Dorsolateral prefrontal cortex (tissue), 122 donors: ENCODE measurements at places on chromosomes 1 and 21.

DNA sequence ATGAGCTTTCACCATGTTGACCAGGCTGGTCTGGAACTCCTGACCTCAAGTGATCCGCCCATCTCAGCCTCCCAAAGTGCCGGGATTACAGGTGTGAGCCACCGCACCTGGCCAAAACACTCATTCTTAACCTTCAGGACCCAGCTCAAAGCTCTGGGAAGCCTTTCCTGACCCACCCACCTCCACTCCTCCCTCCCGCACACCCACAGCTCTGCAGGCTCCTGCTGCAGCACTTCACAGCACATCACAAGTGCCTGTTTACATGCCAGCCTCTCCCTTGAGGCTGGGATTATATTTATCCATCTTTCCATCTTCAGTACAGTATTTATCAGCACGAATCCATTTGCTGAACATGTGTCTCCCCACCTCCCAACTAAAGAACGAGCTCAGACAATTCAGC lies 14.9 kb downstream of the SLC9A1 start:
- no peak for DNase-seq

- DNase-seq = no peak
Observed at GRCh38 chr1:22889213-22889827, 83.3 kb downstream of the LACTBL1 start.

- no peak for DNase-seq
Observed at GRCh38 chr1:17531682-17532487, 7.6 kb upstream of the ARHGEF10L start.

DNA sequence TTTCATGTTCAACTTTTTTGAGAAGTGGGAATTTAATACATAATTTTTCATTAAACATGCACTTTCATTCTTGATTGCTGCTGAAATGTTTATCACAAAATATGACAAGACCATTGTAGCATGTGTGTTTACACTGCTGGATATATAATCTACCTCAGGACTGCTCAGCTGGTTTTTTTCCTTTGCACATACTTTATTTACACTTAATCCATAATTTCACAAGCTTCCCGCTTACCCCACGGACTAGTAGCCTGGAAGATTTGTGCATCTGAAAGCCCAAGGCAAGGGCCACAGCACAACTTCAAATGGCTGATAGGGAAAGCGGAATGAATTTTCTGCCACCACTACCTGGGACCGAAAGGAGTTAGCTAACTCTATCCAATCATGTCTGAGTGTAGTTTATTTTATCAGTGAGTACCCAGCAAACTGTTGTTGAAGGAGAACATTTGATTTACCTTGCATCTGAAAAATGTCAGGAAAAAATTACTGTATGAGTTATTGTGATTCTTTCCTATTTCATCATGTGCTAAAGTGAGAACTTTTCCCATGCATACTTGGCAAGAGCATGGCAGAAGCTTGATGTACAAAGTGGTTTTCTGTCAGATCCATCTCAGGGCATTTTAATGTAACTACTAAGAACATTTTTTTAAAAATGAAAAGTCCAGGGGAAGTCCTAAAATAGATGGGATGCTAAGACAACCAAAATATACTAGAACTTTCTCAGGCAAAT lies 558.2 kb upstream of the USP24 start:
- no peak for DNase-seq

- no peak for DNase-seq
Observed at GRCh38 chr1:41222496-41222895, 19.6 kb downstream of the SCMH1 start.

DNA sequence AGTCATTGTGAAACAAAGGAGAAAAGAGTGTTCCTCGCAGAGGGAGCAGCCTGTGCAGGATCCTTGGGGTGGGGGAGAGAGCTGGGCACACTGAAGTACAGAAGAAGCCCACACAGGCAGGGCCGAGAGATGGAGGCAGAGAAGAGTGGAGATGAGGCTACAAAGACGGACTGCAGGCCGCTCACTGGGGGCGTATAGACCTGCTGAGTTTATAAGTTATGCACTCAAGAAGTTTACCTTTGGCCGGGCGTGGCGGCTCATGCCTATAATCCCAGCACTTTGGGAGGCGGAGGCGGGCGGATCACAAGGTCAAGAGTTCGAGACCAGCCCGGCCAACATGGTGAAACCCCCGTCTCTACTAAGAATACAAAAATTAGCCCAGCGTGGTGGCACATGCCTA lies 7.6 kb upstream of the SLAMF9 start:
- no peak for DNase-seq

DNA sequence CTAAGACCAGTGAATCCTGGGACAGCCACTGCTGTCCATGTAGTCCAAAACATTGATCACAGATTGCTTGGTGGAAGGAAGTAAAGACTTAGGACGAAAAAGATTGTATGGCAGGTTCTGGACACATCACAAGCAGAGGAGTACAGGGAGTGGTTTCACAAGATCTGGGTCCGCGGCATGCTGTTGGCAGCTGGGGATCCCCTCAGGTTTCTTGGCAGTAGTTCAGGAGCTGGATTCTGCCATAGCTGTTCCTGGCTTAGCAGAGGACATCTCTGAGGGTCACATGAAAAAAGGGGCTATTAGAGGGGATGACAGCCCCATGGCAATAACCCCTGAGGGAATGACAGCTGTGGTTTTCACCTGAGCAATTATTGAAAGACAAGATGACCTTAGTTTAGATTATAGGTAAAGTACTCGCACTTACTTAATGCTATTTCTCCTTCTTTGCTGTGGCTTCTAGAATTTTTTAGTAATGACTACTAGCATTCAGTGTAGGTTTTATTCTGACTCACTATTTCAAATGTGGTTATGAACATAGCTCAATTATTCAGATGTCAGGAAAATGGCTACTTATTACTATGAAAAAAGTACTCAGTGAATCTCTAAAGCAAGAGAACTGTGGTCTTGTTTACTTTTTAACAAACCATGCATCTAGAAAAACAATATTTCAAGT lies 8.2 kb downstream of the KRTAP27-1 start:
- DNase-seq = no peak

DNA sequence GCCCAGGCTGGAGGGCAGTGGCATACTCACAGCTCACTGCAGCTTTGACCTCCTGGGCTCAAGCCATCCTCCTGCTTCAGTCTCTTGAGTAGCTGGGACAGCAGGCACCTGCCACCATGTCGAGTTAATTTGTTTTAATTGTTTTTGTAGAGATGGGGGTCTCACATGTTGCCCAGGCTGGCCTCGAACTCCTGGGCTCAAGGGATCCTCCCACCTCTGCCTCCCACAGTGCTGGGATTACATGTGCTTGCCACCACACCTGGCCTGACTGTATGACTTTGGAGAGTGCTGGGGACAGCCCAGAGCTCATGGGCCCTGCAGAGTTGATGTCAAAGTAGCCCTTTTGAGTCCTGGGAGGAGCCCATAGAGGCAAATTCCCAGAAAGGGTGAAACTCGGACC lies 1.8 kb downstream of the OBSCN start:
- DNase-seq = no peak

DNA sequence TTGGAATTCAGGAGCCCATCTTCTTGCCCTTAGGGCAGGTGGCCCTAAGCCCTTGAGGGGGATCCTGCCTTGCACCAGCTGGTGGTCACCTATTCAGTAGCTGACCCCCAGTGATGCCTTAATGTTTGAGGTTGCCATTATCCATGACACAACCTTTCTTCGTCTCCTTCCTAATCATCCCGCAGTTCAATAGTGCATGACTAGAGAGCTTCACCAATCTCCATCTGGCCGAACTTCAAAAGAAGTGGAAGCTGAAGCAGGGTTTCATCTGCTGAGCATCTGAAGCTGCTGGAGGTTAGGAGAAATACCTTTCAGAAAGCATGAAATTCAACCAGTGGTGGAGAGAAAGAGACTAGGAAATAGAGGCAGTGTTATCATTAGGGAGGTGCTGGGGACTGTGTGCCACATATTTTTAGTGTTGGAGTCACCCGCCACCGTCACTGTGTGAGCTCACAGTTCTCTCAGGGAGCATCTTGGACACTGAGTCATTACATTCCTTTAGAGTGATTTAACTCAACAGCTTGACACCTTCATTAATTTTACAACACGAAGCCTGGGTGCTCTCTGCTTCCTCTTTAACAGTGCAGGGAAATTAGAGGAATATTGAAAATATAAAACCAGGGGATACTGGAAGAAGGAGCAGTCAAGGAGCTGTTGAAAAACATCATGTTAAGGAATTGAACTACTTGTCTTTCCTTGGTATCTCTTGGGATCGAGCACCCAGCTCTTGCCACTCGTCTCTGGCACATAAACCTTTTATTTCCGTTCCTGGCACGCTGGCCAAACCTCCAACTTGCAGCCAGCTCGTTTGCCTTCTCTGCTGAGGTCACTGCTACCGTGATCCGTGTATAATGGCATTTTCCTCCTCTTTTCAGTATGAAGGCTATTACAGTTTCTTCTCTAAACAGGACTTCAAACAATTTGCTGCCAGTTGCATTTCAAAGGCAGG lies 53.6 kb downstream of the PEX14 start:
- DNase-seq = no peak

DNA sequence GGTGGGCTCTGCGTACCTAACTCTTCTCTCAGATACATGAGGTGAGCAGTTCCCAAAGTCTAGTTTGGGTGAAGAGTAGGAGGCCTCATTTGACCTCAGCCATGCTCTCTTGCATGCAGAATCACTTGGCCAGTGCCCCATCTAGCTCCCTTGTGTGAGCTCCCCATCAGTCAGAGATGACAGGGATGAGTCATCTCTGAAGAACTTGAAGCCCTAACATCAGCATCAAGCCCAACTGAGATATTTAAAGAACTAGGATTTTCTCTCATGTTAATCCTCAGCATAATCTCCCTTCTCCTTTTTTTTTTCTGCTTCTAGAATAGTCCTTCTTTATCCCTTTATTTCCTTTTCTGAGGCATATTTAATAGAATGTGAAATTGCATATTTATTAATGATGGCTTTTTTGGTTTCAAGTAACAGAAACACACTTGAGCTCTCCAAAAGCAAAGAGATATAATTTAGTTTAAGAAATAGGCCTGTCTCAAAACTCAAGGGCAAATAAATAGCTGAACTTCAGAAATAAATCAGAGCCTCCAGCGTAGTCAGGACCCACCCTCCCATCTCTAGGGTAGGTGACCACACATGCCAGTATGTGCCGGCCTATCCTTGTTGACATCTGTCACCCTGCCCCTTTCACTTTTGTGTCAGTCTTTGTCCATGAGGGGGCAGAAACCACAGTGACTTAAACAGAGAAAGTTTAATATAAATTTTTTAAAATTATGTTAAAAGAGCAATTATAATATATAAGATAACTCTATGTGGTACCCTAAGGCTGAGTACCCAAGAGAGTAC lies 112.3 kb downstream of the TSEN15 start:
- no peak for DNase-seq

- no peak for DNase-seq
Observed at GRCh38 chr1:111666828-111667227, 47.2 kb downstream of the RAP1A start.

- DNase-seq = no peak
Observed at GRCh38 chr1:174297351-174297750, 138.0 kb downstream of the RABGAP1L start.

- DNase-seq = no peak
Observed at GRCh38 chr1:58597996-58598395, 20.9 kb upstream of the TACSTD2 start.

- peak; percentile 62 for DNase-seq
Observed at GRCh38 chr1:32886828-32887414, 630 bp downstream of the HPCA start.

GRCh38 chr1:14571810-14572767 lies 26.4 kb upstream of the KAZN start:
- no peak for DNase-seq

- DNase-seq = no peak
Observed at GRCh38 chr1:30535595-30536325, 187.6 kb downstream of the MATN1 start.

GRCh38 chr1:224447251-224447650 lies 12.7 kb upstream of the WDR26 start:
- DNase-seq = no peak

DNA sequence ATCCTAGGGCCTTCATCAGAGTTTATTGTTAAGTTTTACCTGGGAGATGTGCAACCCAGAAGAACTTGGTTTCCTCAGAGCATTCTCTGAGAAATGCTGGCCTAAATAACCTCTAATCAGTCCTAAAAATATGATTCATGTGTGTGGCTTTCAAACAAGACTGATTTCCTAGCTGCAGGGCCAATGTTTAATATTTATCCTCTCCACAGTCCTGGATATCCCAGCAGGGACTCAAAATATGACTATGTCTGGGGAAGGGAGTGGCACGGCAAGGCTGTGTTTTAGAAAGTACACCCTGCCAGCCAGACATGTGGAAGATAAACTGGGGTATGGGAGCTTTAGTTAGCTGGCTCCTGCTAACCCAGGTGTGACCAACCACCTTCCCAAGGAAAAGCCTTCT lies 26.3 kb downstream of the PLPP3 start:
- no peak for DNase-seq

GRCh38 chr1:109754738-109755137 lies 9.0 kb downstream of the EPS8L3 start:
- DNase-seq = no peak

DNA sequence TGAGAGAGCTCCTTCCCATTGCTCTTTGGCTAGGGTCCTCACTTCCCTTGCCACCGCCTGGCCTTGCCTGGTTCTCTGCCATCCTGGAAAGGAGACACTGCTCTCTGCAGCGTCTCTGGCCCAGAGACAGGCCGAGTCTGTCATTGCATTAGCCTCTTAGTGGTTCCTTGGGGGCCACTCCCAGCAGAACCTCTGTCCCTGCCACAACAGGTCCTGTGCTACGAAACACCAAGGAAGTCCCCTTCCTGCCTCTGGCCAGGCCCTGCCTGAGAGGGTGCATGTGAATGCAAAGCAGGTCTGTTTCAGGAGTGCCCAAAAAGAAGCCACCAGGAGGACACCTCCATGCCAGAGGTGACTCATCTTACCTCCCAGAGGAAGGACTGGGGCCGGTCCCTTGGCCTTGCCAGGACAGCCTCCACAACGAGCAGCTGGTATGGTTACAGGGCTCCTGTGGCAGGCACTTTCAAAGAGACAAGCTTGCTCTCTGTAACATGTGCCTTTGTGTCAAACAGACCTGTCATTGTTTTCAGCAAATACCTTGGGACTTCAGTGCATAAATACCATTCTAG lies 59.6 kb downstream of the VPS26C start:
- no peak for DNase-seq

DNA sequence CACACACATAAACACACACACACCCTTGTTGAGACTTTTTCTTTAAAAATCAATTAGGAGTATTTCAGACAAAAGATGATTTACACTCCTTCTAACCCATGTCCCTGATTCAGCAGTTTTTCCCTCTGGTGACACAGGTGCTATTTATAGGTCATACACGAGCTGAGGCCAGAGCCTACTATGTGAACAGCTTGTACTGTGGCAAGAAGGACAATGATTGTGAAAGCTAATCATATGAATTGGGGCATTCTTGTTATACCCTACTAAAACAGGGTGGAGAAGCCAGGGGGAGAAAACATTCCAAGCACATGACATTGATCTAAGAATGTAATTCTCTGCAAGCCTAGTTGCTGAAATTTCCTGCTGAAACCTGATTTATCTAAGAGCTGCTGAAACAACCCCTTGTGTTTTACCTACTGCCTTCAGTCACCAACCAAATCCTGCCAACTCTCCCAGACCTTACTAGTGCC lies 60.3 kb downstream of the XCL1 start:
- no peak for DNase-seq
